ENCODE measurements at places on chromosomes 12 and 14.

GRCh38 chr14:104559804-104560585 is 19.6 kb upstream of the C14orf180 start:
- DNase-seq, result no peak

DNA sequence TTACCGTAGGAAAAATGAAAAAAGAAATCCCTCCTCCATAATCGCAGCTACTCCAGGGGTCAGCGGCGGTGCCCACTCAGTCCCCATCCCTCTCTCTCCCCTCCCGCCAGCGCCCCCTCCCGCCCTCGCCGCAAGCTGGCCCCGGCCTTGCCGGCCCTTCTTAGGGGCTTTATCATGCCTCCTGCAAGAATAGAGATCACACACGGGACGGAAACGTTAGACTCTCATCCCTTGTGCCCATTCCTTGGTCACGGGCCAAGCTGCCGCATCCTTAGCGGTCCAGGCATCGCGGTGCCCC is 692 bp upstream of the COX14 start:
- no peak for DNase-seq

DNA sequence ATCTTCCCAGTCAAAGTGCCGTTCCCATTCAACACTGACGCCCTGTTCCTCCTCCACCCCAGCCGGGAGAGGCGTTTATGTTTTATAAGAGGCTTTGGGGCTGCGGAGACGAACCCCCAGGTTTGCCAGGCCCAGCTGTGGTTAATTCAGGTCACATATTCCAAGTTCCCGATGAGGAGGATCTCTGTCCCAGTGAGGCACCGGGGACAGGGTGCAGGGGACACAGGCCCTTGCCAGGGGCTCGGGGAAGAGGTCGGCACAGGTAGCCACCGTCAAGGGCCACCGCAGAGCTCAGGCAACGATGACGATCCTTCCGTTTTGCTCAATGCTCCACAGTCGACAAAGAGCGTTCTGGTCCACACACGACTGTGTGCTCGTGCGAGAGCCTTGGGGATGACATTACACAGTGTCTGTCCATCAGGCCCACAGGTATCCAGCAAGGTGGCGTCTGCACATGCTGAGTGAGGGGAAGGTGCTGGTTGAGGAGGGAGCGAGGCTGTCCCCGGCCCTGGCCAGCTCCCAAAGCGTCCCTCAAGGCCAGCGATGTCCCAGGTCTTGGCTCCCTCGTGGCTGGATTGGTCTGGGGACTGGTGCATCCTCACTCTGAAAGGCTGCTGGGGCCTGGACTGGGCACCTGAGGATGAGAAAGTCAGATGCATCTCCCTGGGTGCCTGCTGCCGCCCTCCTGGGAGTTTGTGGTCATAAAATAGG is 189.2 kb upstream of the C14orf180 start:
- DNase-seq, result no peak

DNA sequence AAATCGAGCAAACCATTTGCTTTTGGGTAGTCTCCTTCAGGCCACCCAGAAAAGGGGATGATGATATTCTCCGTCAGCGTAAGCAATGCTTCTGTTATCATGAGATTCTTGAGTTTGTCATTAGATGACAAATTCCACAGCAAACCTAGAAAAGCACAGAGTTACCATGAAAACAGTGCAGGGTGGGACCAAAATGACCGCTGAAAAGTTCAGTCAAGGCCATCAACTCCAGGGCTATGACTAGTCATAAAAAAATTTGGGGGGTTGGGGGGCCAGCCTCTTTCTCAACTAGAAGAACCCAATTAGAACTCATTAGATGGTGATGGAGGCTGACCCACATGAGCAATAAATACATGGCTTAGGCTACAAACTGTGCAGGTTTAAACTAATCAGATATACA is 55.5 kb downstream of the PKP2 start:
- DNase-seq, result no peak

- no peak for DNase-seq
Observed at GRCh38 chr14:64388533-64389285, 556 bp downstream of the MTHFD1 start.

- DNase-seq, result no peak
Observed at GRCh38 chr12:109590566-109590965, 17.0 kb downstream of the MVK start.

DNA sequence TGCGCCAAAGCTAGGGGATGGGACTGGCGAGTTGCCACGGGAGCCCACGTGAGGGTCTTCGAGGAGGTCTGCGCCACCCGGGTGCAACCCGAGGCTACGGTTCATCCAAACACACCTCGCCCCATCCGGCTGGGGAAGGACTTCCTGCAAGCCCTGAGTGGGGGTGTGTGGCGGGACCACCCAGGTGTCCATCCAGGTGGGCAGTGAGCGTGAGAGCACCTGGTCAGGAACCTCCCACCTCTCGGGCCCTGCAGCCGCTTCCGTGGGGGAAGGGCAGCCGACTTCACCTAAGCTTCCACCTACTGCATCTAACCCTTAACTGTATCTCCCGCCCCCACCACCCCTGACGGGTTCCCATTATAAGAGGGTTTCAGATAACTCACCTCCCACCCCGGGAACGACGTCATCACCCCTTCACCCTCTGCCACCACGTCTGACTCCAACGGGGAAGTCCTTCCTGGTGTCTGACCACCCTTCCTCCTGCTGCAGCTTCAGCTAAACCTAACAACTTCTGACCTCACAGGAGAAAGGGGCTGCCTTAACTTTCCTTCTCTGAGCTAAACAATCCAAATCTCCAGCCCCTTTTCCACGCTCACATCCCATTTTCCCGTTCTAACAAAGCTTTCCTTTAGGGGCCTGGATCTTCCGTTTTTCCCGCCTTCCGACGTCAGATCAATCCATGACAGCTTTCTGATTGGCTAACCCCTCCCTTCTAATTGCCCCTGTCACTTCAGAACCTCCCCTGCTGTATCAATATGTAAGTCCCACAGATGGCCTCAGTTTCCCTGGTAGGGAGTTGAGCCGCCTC is 27.4 kb upstream of the SMUG1 start:
- no peak for DNase-seq

DNA sequence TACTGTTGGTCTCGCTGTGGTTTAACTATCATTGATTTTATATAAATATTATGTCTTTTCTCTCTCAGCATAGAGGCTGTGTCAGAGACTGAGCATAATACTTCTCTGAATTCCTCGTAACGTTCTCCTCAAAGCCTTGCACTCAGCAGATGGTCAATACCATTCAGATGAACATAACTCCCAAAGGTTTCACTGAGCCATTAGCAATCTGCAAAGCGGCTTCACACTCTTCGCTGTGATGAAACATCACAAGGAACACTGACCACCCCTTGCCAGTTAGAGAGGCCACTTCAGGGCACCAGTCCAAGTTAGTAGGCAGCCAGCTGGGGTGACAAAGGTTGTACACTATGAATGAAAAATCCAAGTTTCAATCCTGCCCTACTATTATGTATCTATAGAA is 30.1 kb upstream of the STON2 start:
- no peak for DNase-seq

- DNase-seq, result no peak
Observed at GRCh38 chr12:65501093-65501621, 222.7 kb downstream of the MSRB3 start.

DNA sequence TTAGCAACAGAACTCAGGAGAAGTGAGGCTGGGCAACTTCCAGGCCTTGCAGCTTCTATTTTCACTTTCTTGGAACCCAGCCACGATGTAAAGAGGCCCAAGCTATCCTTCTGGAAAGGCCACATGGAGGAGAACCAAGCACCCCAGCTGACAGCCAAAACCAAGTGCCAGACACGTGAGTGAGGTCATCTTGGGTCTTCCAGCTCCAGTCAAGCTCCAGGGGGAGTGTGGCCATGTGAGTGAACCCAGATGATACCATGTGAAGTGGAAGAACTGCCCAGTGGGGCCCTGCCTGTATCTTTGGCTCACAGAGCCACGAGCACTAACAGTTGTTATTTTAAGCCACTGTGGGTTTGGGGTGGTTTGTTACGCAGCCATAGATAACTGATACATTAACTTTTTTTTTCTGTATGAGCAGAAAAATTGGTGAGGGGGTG is 126.8 kb upstream of the MAP1LC3B2 start:
- DNase-seq, result no peak

DNA sequence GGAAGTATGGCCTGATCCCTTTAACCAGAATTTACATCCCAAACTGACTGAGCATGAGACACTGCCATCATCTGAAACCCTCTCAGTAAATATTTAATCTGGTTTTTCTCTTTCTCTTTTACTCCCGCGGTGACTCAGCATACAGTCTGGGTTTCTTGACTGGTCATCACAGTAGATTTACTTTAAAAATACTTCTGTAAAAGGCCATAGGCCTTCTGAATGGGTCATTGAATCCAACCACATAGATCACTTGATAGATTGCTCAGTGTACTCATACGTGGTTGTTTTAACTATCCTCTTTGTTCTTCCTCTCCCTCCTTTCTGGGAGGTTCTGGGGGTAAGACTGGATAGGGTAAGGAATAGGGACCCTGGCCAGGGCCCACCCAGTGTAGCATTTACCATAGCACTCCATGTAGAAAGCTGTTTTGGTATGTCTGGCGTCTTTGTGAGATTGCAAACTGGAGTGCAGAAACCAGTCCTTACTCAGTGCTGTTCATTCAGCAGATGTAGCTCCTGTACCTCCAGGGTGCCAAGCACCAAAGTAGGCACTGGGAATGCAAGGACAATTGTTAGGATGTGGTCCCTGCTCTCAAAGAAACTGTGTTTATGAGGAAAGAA is 165.7 kb downstream of the SRGAP1 start:
- no peak for DNase-seq

DNA sequence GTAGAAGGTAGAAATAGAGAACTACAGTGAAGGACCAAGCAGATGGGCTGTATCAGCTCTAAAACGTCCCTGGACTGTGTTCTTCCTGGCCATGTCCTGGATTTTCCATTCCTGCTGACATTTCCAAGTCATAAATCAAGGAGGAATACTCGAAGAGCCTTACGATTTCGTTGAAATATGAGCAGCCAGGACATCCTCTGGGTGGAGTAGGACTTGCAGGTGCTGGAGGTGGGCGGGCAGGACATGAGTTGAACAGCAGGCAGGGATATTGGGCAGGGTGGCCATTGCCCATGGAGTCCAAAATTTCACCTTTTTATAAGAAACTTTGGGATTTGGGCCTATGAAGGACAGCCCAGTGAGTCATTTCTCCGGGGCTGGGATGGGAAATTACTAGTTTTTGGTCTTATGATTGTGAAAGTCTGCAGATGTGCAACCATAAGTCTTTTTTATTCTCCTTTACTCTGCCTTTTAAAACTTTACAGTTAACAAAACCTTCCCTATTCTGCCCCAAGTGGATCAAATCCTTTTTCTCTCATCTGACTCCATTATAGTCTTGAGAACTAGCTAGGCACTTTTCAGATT is 88.8 kb downstream of the TMX1 start:
- DNase-seq, result no peak

DNA sequence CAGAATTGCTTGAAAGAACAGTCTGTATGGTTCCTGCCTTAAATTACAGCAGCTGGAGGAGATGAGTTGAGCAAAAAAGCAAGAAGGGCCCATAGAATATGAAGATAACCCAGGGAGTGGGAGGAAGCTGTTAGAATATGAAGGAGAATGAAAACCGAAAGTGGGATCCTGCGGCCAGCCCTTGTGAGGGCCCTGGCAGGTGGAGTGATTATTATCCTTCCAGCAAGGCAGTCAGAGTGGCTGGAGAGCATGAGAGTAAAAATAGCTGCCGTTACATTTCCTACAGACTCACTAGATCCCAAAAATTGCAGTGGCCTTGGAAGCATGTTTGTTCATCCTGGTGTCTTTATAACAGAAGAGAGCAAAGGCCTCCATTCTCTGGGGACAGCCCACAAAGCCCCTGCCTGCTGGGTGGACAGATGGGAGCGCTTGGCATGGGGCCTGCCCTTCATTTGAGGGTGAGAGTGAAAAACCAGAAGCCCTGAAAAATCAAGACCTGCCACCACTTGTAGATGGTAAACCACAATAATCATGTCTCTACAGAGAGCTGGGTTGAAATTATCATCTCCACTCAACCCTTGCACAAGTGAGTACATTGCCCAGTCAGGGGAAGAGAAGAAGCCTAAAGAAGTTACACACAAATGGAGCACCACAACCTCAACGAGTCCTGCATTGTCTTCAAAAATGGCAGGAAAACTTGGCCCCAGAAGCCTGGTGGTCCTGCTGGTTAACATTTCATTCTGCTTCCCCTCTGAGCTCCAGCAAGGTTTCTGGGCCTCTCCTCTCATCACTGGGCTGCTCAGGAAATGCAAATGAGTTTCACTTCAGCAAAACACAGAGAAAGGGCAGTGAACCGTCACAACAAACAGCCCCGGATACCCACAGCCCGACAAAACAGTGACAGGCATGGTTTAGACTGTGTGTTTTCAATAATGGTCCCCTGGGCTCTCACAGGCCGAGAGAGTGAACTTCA is 20.5 kb downstream of the ZDHHC22 start:
- DNase-seq, result no peak

DNA sequence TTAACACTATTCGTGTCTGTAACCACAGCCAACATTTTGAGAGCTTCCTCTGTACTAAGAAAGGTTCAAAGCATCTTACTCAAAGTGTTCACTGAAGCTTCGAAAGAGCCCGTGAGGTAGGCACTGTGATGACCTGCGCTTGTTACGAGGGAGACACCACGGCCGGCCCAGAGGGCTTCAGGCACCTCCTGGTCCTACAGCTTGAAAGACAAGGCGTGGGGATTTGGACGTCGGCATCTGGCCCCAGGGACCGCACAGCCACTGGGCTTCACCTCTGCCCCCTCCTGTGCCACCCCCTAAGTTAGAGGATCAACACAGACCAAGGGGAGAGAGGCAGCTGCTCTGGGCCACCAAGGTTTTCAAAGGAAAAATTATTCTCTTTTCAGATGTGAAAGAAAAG is 75.6 kb downstream of the RIMBP2 start:
- DNase-seq, result no peak

GRCh38 chr12:26921886-26922285 is 15.9 kb downstream of the INTS13 start:
- no peak for DNase-seq

DNA sequence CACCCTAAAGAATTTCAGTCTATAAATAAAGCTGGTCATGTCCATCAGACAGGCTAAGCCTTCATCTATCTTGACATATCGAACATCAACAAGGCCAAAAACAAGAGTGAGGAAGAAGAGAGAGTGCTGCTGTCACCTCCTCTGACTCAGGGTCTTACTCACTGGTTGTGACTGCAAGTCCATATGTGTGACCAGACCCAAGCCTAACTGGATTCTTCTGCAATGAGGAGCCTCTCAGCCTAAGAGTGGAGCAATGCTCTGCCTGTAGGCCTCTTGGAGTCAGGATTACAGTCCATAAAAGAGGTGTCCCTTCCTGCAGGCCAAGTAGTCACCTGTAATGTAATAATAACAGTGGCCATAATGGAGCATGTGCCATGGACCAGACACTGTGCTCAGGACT is 121.2 kb upstream of the SLC35F4 start:
- DNase-seq, result no peak
